CD8-positive, alpha-beta T cell (primary cell): ENCODE measurements at places on chromosomes 12 and 14.

DNA sequence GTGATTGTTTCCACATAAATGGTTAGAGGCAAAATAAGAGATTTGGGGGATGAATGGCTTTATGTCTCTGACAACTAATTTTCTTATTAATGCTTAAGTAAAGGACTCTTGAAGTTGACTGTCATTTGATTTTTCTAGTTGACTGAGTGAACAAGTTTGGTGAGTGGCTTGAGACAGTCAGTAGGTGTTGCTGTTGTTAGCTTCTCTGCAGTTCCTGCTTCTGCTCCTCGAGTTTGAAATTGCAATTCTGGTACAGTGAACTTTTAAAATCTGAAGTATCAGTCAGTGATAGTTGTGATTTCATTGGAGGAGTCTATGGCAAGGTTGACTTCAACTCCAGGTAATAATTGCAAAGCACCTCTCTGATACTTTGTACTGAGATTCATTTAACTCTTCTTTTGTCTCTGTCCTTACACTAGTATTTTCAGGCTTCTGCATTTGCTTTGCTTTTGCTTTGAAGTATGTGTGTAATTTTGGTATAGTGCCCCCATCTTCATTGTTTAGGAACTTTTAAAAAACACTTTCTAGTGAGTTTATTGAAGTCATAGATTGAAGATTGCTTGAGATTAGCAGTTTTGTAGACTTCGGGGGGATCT is 415.5 kb downstream of the PCNX1 start:
- DNase-seq, result no peak

- no peak for DNase-seq
Observed at GRCh38 chr14:94665121-94665520, 52.9 kb downstream of the SERPINA3 start.

- DNase-seq, result no peak
Observed at GRCh38 chr12:123723765-123724164, 11.6 kb downstream of the ATP6V0A2 start.

DNA sequence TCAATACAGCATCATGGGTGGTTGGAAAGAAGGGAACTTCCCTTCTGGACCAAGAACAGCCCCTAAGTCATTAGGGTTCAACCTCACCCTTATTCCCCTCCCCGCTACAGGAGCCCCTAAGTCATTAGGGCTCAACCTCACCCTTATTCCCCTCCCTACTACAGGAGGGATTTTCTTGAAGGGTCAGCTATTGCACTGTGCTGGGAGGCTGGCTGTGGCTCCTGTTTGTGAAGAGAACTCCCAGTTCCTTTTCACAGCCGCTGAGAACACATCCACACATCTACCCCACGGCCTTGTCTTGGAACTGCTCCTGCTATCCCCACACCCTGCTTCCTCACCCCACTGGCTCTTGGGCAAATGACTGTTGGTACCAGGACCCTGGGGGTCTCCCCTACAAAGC is 44.9 kb downstream of the ERH start:
- DNase-seq, result no peak

GRCh38 chr12:90280033-90280432 is 571.4 kb upstream of the ATP2B1 start:
- no peak for DNase-seq

GRCh38 chr14:89625731-89626232 is 208.7 kb upstream of the FOXN3 start:
- DNase-seq, result no peak

DNA sequence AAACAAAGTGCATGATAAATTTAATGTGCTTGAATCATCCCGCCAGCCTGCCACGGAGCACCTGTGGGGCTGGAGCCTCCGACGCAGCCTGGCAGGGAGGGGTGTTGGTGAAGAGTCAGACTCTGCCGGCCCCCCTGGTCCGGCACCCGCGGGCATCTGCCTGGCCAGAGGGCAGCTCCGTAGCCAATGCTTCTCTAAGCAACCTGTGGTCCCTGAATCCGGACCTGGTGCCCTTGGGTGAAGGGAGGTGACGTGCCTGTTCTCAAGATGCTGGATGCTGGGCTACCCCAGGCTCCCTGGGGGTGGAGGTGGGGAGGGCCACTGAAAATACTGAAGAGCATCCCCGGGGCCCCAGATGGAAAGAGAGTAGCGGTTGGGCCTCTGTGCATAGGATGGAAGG is 158.6 kb upstream of the C14orf180 start:
- DNase-seq, result no peak

DNA sequence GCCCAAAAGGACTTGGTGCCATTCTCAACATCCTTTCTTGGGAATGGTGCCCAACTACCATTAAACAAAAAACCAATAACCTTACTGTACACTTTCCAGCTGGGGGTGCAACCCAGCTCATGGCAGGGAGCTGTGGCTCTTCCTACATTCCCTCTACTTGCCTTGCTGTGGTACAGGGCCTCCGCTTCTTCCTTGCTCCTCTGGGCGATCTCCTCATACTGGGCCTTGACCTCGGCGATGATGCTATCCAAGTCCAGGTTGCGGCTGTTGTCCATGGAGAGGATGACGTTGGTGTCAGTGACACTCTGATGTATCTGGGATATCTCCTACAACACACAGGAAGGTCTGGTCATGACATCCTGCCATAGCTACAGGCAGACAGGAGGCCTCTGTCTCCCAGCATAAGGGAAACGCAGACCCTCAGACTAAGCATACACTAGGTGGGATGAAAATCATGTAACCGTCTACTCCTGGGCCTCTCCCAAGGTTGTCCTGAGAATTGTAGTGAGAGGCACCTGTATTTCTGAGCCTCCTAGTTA is 3.9 kb downstream of the KRT2 start:
- no peak for DNase-seq

DNA sequence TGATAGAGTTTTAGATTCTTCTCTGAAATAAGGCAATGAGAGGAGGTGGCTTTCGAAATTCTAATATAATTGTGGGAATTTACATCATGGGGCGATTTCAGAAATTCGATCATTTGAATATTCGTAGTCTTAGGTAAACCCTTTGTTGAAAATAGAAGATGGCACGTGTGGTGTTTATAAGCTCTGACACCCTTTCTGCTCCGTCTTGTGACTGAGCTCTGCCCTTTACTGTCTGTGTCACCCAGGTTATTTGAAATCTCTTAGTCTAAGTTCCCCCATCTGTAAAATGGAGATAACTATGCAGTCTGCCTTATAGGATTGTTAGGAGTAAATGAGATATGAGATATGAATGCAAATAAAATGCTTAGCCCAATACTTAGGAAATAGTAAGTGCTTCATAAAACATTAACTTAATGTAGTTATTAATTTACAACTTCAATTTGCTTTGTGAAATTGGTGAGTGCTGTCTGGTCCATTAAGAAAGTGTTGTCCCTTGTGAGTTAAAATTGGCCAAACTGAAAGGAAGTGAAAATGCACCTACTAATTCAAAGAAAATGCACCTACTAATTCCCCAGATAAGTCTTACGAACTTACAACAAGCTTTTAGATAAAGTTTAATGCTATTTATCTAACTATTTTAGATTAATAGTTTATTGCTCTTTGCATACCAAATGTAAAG is 1.5 kb downstream of the BMAL2 start:
- DNase-seq, result no peak

DNA sequence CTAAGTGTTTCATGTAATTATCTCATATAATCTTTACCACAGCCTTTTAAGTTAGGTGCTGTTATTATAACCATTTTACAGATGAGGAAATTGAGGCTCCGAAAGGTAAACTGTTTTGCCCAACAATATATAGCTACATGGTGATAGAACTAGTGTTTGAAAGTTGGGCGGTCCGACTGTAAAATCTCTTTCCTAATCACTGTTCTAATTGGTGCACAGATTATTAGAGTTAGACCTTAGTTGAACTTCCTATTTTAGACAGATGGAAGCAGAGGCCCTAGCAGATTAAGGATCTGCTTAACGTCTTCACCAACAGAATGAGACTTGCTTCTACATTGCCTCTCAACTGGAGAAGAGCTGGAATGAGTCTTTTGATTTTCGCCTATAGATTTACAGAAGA is 30.0 kb upstream of the DUSP6 start:
- no peak for DNase-seq

DNA sequence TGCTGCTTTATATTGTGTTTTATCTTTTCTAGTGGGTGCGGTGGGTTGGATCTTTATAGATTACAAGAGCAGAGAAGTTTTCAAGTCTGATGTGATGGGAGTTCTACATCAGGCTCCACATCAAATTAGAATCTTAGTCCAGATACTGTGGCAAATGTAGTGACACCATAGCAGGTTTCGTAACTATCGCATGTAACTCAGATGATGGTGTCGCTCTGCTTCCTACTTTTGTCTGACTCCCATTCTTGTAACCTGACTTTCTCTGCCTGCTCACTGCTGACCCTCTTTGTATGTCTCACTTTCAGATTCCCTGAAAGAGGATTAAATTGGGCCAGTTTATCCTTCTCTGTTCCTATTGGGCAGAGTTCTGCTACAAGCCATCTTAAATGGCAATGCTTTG is 22.8 kb upstream of the FBXO34 start:
- DNase-seq, result no peak

GRCh38 chr14:28608851-28609828 is 157.4 kb upstream of the FOXG1 start:
- DNase-seq, result no peak

GRCh38 chr12:21337959-21338744 is 3.4 kb upstream of the SLCO1A2 start:
- DNase-seq, result no peak

DNA sequence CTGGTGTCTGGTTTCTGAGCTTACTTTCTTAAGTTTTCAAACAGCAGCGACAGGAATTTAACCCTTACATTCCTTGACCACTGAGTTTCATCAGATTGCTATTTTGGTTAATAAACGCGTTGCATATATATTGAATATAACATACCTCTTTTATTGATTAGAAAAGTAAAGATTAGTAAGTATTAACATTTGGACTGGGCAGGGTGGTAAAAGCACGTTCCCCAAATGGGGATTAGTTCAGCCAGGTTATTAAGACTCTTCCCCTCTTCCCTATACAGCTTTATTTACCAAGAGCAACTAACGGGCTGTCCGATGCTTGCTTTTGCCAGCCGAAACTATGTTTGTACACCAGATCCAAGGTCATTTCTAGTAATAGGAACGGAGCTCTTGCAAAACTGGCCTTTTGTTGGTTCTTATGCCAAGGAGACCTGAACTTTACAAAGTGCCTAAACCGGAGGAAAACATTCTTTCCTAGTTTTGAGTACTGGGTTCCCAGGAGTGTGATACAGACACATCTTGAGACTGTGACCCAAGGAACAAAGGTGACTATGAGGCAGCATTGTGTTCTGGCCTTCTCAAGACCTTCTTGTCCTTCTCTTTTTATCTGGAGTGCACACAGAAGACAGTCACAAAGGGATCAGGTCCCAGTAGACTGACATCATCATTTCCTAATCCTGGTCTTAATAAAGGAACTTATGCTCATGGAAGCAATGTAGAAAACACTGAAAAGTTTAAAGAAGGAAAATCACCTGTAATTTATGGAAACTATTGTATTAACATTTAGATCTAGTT is 2.6 kb downstream of the GLRX5 start:
- no peak for DNase-seq

- DNase-seq, result no peak
Observed at GRCh38 chr14:70032447-70032846, 153.2 kb downstream of the SMOC1 start.

GRCh38 chr14:27836386-27836785 is 930.2 kb upstream of the FOXG1 start:
- no peak for DNase-seq

- DNase-seq, result no peak
Observed at GRCh38 chr14:72692696-72693095, 201.2 kb downstream of the DPF3 start.

DNA sequence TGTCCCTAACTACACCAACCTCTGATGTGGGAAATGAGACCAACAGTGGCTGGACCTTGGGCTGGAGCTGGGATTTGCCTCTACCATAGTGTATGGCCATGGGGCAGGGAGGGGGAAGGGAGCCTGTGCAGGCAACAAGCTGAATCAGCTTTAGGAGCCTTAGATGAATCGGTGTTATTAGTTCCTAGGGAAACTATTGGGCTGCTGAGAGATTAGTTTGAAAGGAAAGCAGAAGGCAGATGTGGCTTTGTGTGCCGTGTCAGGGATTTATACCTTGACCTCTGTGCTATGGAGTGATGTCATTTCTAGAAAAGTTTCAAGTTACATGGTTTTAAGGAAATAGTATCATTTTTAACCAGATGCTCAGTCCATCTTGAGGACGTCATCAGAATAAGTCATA is 19.5 kb upstream of the GAS2L3 start:
- DNase-seq, result no peak

GRCh38 chr14:93941293-93941910 is 14.3 kb downstream of the FAM181A start:
- DNase-seq, result no peak

- DNase-seq, result no peak
Observed at GRCh38 chr12:10939163-10939562, at the start of gene TAS2R14. Gene TAS2R14 (minus strand): TSS chr12:10939263. CDS start chr12:10939207, 56 bp downstream.

- DNase-seq, result peak; percentile 34
Observed at GRCh38 chr12:64656429-64656828, 46.1 kb downstream of the RASSF3 start.

DNA sequence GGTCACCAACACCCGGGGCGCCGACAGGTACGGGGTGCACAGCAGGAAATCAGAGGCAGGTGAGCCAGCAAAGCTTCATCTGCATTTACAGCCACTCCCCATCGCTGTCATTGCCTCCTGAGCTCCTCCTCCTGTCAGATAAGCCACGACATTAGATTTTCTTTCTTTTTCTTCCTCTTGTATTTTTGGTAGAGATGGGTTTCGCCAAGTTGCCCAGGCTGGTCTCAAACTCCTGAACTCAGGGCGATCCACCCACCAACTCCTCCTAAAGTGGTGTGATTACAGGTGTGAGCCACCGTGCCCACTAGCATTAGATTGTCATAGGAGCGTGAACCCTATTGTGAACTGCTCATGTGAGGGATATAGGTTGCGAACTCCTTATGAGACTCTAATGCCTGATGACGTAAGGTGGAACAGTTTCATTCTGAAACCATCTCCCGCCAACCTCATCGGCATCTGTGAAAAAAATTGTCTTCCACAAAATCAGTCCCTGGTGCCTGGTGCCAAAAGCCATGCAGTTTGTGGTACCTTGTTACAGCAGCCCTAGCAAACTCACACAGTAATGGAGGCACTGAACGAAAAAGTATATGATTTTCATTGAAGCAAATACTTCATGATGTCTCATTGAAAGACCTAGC is 1.5 kb downstream of the STYK1 start:
- peak; percentile 75 for DNase-seq

DNA sequence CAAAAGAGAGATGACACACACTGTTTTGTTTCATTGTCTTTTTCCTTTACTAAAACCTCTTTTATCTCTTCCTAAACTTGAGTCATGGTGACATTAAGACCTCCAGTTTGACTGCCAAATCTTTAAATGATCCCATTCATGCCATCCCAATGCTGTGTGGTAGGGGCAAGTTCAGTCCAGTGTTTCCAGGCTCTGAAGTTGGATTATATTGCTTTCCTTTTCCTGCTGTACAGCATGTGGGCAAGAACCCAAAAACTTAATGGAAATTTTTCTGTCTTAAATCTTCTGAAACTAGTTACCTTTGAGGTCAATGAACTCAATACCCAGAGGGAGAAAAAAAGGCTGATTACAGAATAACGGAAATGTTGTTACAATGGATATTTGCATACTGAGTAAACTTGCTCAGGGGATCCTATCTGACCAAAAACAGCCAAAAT is 187.1 kb upstream of the FAR2 start:
- DNase-seq, result no peak

GRCh38 chr14:54901380-54902142 is 1.1 kb downstream of the GCH1 start:
- peak; percentile 49 for DNase-seq
